ENCODE measurements at places on chromosomes 6 and 20.
A peak's percentile ranks its signal among the peaks of the same experiment; 100 is the strongest.

GRCh38 chr6:2875359-2876191 is 27.5 kb downstream of the SERPINB9 start:
- no peak for DNase-seq

- DNase-seq = no peak
Observed at GRCh38 chr20:9912858-9913434, 74.1 kb upstream of the PAK5 start.

GRCh38 chr6:26233649-26234420 is 131.2 kb upstream of the BTN3A2 start:
- DNase-seq = no peak

DNA sequence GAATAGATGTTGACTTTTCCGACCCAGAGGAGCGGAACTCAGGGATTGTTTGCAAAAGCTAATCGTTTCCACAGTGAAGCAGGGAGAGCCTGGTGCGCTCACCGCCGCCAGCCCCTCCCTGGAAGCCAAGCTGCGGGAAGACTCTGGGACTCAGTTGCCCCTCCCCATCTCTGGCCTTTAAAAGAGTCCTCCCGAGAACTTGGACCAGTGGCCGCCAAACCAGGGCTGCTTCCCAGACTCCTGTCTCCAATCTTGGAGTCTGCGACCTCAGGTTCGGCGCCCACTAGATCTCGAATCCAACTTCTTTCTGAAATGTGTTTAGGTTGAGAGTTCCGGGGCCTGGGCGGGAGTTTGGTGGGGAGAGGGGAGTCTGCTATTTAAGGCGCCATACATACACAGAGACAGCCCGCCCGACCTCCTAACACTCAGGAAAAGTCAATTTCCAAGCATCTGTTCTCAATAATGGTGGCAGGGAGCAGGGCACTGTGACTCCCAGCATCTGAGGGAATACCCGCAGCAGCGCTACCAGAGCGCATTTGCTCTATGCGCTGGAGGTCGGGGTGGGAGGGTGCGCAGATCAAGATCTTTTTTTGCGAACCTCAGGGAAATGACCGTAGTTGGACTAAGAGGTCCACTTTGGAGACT is 800 bp upstream of the GRIK2 start:
- DNase-seq = no peak

DNA sequence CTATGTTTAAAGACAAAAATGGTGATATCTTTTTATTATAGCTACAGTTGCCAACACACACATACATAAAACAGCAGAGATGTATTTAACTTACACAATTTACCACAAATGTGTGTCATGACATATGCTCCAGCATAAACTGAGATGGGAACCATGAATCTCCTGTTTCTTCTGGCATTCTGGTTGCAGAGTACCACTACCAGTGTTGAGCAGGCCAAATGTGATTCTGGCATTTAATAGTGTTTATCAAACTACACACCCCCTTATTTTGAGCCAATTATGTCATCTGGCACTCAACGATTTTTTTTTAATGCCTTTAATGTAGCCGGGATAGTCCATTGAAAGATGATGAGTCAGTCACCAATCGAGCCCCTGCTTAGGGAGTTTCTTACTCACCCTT is 59.0 kb upstream of the TPD52L1 start:
- peak; percentile 9 for DNase-seq

GRCh38 chr6:89385846-89386245 is 26.2 kb downstream of the RRAGD start:
- no peak for DNase-seq
